ENCODE measurements at places on chromosomes 5 and 9.

DNA sequence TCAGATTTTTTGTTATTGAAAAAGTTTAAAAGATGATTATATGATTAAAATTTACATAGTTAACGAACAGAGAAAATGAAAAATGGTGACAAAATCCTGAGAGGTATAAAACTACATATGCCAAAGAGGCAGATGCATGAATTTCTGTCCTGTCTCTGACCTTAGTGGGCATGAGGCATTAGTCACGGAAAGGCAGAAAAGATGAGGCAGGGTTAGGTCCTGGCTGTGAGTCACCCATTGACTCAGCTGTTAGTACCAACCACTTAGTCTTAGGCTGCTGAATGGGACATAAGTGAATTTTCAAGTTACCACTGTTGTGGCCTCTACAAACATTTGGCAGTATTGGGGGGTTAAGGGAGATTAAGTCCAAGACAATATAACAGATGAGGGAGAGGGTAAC is 33.1 kb downstream of the RASA1 start:
- DNase-seq: no peak

DNA sequence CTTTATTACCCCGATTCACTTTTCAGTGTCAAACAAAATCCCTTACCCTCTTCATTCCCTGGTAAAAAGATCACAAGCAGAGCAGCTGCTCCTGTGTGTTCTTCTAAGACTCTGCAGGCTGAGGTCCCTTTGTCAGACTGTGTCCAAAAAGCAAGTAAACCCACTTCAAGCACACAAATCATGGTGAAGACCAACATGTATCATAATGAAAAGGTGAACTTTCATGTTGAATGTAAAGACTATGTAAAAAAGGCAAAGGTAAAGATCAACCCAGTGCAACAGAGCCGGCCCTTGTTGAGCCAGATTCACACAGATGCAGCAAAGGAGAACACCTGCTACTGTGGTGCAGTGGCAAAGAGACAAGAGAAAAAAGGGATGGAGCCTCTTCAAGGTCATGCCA is 34.5 kb downstream of the CREBRF start:
- no peak for DNase-seq

- no peak for DNase-seq
These were observed 567.0 kb downstream of the BNC2 start for GRCh38 chr9:16303506-16303905.

DNA sequence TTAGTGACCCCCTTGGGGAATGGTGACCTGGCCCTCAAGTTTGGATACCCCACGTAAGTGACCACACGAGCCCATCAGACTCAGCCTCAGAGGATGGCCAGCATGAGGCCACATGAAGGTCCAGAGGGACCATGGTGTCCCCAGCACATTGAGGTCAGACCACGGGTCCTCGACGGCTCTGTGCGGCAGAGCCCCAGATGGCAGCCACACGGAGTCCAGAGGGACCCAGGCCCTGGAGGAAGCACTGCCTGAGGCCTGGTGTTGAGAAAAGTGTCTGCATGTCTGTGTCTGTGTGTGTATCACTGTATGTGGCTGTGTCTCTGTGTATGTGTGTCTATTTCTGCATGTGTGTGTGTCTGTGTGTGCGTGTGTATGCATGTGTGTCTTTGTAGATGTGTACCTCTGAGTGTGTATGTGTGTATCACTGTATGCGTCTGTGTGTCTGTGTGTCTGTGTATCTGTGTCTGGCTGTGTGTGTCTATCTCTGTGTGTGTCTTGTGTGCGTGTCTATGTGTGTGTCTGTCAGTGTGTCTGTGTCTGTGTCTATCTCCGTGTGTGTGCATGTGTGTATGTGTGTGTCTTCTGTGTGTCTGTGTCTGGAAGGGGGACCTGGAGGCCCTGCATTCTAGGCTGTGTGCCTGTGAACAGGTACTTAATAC is 992 bp downstream of the LCNL1 start:
- no peak for DNase-seq

DNA sequence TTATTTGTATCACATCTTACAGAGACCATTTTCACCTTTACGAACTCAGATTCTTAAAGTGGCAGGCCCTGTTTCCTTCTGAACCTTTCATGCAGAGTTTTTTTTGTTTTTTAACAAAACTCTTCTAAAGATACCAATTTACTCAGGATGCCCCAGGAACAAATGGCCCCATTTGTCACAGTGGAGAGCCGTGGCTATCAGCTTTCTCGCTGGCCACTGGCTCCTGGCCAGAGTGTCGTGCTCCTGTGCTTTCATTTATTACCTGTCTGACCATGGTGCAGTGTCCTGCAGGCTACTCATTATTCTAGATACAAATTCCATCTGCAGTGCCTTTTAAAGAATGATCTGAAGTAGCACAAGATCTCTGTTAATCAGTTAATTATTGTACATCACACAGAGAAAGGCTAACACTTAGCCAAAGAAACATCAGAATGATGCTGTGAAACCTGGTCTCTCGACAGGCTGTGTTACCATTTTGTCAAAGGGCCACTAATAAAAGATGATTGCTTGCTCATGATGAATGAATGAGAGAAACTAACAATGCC is 27.8 kb downstream of the ADRA1B start:
- DNase-seq: no peak

DNA sequence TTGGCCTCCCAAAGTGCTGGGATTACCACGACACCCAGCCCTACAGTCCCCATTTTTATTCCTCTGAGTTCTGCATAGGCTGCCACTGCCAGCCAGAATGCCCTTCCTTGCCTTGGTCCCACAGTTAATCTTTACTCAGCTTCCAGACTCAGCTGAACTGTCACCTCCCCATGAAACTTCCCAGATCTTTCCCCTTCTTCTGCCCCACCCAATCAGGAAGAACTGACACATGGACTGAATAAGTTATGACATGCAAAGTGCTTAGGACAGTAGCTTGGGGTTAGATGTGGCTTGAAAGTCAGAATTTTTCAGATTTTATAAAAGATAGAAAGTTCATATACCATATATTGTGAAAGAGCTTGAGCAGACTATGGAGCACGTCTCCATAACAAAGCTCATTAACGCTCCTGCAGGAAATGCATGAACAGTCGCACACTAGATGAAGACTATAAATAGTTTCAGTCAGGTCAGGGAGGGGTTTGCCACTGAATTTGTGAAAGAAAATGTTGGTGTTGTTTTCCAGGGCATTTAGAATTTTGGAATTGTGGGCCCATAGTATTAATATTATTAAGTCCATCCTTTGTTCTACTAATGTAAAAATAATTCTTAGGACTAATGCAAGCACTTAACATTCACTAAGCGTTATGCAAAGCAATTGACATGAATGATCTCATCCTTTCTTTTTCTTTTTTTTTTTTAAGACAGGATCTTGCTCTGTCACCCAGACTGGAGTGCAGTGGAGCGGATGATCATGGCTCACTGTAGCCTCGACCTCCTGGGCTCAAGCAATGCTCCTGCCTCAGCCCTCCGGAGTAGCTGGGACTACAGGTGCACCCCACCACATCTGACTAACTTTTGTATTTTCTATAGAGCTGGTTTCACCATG is 36.1 kb upstream of the DENND1A start:
- no peak for DNase-seq

- DNase-seq: no peak
These were observed 1083.4 kb upstream of the C9orf72 start for GRCh38 chr9:28656727-28657126.

- DNase-seq: no peak
These were observed 102.5 kb upstream of the TNC start for GRCh38 chr9:115220319-115221005.

- no peak for DNase-seq
These were observed 31.9 kb upstream of the CEP120 start for GRCh38 chr5:123455095-123455494.

- DNase-seq: no peak
These were observed 1.6 kb downstream of the TSLP start for GRCh38 chr5:111072949-111073682.

DNA sequence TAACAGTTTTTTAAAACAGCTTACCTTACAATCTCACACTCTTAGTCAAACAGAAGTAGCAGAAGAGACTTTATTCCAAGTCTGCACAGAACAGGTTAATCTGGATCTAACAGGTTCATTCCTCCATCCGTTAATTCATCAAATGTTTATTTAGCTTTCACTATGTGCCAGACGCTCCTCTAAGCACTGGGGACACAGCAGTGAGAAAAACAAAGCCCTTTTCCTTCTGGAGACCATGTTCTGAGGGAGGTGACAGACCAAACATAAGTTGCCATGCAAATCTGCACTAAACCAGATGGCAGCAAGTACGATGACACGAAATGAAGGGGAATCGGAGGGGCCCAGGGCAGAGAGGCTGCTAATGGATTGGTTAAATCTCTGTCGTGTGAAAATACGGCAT is 17.1 kb upstream of the GLIPR2 start:
- no peak for DNase-seq

DNA sequence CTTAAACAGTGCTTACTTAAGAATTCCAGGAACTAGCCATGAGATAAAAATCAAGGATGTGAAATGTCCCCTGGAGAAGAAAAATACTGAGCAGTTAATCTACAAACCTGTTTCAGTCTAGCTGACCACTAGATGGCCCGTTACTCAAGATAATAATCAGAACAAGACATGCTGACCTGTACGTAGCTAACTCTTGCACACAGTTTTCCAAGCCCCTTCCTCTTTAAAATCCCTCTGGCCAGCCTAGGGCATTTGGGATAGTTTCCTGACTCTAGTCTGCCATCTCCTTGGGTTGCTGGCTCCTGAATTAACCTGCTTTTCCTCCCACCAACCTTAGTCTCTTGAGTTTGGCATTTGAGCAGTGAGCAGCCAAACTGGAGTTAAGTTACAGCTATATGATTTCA is 59.2 kb upstream of the TRAF1 start:
- no peak for DNase-seq

GRCh38 chr5:87094833-87095232 is 172.8 kb upstream of the RASA1 start:
- no peak for DNase-seq

- DNase-seq: no peak
These were observed 63.3 kb upstream of the SLC25A51 start for GRCh38 chr9:37967014-37967760.

- DNase-seq: no peak
These were observed 186.7 kb upstream of the RASA1 start for GRCh38 chr5:87081016-87081415.

Data from dorsolateral prefrontal cortex (tissue), 122 donors.